ENCODE measurements at places on chromosomes 12 and 14. TPM values are rescaled to one million over a fixed set of nuclear protein-coding genes. Genes with fewer than 3 reads are reported as not detected.

- peaks cover 27% of the 10 kb centered on the region for H3K27me3 ChIP-seq
- no peak overlapping the region for H3K4me3 ChIP-seq
- no peaks in the 10 kb centered on the region for H3K4me1 ChIP-seq
- DNase-seq = no peak
- H3K27ac ChIP-seq = no peak overlapping the region
- no peaks in the 10 kb centered on the region for H3K36me3 ChIP-seq
Measured at GRCh38 chr14:22801716-22802115, 13.5 kb downstream of the SLC7A7 start.

- H3K4me1 ChIP-seq = no peaks in the 10 kb centered on the region
- no peaks in the 10 kb centered on the region for H3K36me3 ChIP-seq
- no peak overlapping the region for H3K27ac ChIP-seq
Measured at GRCh38 chr12:81377771-81378170, 299.9 kb downstream of the ACSS3 start.

- H3K4me3 ChIP-seq = no peak overlapping the region
- H3K36me3 ChIP-seq = peaks cover 16% of the 10 kb centered on the region
- H3K27ac ChIP-seq = no peak overlapping the region
- no peaks in the 10 kb centered on the region for H3K27me3 ChIP-seq
- H3K4me1 ChIP-seq = no peaks in the 10 kb centered on the region
Measured at GRCh38 chr12:91811481-91812287, 334.0 kb downstream of the BTG1 start.

GRCh38 chr12:90280033-90280432 is 571.4 kb upstream of the ATP2B1 start:
- H3K27ac ChIP-seq = no peak overlapping the region
- H3K36me3 ChIP-seq = peaks cover 3% of the 10 kb centered on the region
- no peaks in the 10 kb centered on the region for H3K4me1 ChIP-seq
- no peak for DNase-seq
- H3K4me3 ChIP-seq = no peak overlapping the region

DNA sequence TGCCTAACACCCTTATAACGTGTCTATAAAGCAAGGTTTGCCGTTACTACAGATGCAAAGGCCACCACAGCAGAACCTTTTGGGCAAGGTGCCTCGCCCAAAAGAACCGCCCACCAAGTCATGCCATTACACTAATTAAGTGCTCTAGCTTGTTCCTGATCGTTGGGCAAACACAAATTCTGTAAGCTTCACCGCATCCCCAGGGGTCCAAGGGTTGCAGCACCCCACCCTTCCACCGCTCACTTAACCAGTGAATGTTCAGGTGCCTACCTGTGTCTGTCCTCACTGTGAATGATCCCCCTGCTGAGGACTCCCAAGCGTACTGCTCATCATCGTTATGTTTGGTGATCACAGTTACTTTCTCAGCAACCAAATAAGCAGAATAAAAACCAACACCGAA is 1.4 kb downstream of the HSP90AA1 start:
- peaks cover 48% of the 10 kb centered on the region for H3K36me3 ChIP-seq
- no peaks in the 10 kb centered on the region for H3K27me3 ChIP-seq
- peak overlapping the region; percentile 99 for H3K27ac ChIP-seq
- peak overlapping the region; percentile 93 for H3K4me3 ChIP-seq

- no peak for DNase-seq
- H3K27me3 ChIP-seq = no peaks in the 10 kb centered on the region
- H3K4me3 ChIP-seq = no peak overlapping the region
- no peaks in the 10 kb centered on the region for H3K36me3 ChIP-seq
Measured at GRCh38 chr12:90099288-90099687, 390.6 kb upstream of the ATP2B1 start.

DNA sequence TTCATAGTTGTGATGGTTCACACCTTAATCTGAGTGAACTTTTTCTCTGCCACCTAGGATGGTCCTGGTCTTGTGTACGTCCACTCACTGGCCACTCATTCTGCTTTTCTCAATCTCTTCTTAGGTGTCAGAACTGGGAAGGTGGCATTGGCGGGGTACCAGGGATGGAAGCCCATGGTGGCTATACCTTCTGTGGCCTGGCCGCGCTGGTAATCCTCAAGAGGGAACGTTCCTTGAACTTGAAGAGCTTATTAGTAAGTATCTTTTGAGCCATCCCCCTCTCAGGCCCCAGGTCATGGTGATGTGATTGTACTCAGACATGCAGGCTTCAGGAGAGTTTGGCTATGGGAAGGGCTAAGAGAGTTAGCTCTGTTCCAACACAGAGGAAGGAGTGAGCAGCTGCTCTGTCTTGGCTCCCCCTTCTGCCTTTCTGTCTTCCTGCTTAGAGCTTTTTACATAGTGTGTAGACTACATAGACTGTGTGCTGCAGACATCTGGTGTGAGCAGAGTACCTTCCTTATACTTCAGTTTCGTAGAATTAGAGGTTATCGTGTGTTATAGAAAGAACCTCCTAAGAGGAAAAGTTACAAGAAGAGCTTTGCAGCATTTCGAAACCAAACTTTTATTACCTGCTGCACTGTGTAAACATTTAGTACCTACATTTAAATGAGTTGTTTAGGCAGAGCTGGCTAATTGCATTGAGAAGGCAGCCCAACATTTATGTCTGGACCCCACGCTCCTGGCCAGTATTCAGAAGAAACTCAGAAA is 54.2 kb downstream of the FNTB start:
- H3K27me3 ChIP-seq = no peaks in the 10 kb centered on the region
- H3K4me3 ChIP-seq = no peak overlapping the region
- no peaks in the 10 kb centered on the region for H3K4me1 ChIP-seq
- DNase-seq = no peak

DNA sequence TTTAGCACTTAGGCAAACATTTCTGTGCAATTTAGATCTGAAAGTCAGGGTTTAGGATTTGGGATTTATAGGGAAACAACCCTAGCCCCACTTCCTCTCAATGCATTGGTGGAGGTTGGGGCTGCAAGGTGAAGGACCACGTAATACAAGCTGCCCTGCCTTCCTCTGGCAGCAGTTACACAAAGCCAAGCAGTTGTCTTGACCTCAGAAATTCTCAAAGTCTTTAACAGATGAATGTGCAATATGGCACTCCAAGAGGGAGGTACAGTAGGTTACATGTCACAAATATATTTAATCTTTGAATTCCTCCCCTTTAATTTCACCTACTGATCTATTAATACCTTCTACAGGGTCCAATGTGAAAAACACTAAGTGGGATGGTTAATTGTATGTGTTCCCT is 23.9 kb downstream of the IFNG-AS1 start:
- no peaks in the 10 kb centered on the region for H3K27me3 ChIP-seq
- no peak for DNase-seq
- no peak overlapping the region for H3K27ac ChIP-seq
- H3K36me3 ChIP-seq = no peaks in the 10 kb centered on the region
- H3K4me3 ChIP-seq = no peak overlapping the region
- peaks cover 11% of the 10 kb centered on the region for H3K4me1 ChIP-seq

DNA sequence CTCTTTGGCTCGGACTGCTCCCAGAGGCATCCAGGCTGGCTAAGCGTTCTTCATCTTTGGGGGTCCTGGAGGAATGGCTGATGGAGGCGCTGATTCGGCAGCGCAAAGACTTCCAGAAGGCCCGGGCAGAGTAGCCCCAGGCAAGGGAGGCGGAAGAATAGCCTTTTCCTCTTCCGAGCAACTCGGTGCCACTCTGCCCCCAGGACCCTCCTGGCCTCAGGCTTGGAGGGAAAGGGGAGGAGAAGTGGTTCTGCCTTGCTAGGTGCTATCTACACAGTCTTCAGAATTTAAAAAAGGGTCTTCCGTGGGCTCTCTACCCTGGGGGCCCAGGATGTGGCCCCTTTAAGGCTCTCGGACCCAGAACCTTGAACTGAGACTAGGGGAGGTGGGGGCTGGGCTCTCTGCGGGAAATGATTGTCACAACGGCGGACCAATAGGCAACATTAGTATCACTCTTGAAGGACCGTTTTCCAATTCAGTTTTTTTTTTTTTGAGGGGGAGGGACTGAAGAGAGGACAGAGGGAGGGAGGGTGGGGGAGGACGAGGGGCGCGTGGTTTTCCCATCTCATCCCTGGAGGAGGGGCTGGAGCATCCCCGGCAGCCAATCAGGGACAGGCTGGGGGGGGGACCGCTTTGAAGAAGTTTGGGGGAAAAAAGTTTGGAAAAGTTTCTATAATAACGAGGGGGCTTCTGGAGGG is at the start of gene NFATC4:
Gene NFATC4 (plus strand): TSS at position 671 of the 698 bp plus-strand sequence. CDS start 157 bp downstream, outside the sequence.
- H3K36me3 ChIP-seq = no peaks in the 10 kb centered on the region
- DNase-seq = peak; percentile 57
- peak within 1 kb of the TSS; percentile 97 for H3K27ac ChIP-seq
- H3K27me3 ChIP-seq = peaks cover 28% of the 10 kb centered on the region
- H3K4me1 ChIP-seq = peaks cover 27% of the 10 kb centered on the region
- H3K4me3 ChIP-seq = peak within 1 kb of the TSS; percentile 93

DNA sequence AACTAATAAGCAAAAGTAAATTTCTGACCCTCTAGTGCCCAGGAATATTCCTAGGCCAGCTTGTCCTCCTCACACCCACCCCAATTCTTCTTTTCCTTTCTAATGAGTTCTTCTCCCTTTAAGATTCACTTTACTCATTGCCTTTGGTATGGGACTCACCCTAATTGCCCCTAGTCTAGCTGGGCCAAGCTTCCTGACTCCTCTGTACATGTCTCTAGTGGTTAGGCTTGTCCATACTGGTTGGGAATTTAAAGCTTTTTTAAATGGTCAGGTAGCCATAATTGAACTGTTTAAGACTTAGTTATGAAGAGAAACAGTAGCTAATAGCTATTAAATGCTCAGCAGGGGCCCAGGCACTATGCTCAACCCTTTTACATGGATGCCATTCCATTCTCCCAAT is 248.2 kb downstream of the C12orf42 start:
- no peak overlapping the region for H3K27ac ChIP-seq
- H3K27me3 ChIP-seq = no peaks in the 10 kb centered on the region
- DNase-seq = no peak
- H3K36me3 ChIP-seq = peaks cover 2% of the 10 kb centered on the region
- H3K4me3 ChIP-seq = no peak overlapping the region
- no peaks in the 10 kb centered on the region for H3K4me1 ChIP-seq

DNA sequence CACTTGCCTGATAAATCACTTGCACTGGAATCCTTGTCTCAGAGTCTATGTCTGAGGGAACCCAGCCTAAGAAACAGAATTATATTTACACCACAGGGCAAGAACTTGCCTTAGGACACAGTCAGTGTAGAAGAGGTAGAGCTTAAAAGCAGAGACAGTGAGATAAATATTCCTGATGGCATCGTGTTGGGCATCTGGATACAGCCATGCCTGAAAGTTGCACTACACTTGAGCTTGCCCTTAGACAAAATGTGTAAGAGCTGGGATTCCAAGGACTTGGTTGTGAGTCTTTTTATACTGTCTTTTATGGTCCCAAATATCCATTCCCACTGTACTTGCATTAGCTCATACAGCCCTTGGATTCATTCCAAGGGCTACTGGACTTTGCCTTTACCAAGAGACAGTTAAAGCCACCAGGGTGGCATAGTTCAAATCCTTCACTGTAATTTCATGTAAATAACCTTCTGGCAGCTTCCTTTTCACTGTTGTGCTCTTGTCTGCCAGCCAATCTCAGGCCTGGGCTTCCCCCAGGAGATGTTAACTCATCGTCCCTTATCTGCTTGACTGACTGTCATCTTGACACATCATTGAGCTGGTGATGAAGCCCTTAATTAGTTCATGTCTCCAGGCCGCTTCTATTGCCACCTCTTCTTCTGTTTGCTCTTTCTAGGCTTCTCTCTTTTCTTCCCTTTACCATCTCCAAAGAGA is 577.9 kb upstream of the TBX3 start:
- DNase-seq = no peak
- H3K4me1 ChIP-seq = no peaks in the 10 kb centered on the region
- H3K27me3 ChIP-seq = peaks cover 2% of the 10 kb centered on the region
- no peaks in the 10 kb centered on the region for H3K36me3 ChIP-seq

DNA sequence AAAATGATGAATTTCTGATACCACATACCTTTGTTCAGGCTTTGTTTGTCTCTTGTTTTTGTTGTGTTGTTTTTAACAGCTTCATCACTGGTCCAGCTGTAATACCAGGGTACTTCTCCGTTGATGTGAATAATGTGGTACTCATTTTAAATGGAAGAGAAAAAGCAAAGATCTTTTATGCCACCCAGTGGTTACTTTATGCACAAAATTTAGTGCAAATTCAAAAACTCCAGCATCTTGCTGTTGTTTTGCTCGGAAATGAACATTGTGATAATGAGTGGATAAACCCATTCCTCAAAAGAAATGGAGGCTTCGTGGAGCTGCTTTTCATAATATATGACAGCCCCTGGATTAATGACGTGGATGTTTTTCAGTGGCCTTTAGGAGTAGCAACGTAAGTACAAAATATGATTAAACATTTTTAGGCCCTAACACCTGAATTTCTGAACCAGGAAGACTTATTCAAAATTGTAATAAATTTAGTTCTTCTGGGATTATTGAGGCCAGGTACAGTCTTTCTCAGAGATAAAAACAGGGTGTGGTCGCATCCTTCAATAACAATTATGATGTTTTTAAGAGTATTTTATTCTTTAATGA is 22.4 kb downstream of the RXYLT1 start:
- H3K4me1 ChIP-seq = no peaks in the 10 kb centered on the region
- H3K27ac ChIP-seq = no peak overlapping the region
- DNase-seq = no peak
- no peaks in the 10 kb centered on the region for H3K27me3 ChIP-seq
- H3K4me3 ChIP-seq = no peak overlapping the region
- H3K36me3 ChIP-seq = peaks cover 3% of the 10 kb centered on the region

- H3K4me1 ChIP-seq = no peaks in the 10 kb centered on the region
- no peak overlapping the region for H3K27ac ChIP-seq
- H3K4me3 ChIP-seq = no peak overlapping the region
- DNase-seq = no peak
- peaks cover 60% of the 10 kb centered on the region for H3K27me3 ChIP-seq
Measured at GRCh38 chr12:109010259-109010658, 10.6 kb downstream of the SVOP start.

DNA sequence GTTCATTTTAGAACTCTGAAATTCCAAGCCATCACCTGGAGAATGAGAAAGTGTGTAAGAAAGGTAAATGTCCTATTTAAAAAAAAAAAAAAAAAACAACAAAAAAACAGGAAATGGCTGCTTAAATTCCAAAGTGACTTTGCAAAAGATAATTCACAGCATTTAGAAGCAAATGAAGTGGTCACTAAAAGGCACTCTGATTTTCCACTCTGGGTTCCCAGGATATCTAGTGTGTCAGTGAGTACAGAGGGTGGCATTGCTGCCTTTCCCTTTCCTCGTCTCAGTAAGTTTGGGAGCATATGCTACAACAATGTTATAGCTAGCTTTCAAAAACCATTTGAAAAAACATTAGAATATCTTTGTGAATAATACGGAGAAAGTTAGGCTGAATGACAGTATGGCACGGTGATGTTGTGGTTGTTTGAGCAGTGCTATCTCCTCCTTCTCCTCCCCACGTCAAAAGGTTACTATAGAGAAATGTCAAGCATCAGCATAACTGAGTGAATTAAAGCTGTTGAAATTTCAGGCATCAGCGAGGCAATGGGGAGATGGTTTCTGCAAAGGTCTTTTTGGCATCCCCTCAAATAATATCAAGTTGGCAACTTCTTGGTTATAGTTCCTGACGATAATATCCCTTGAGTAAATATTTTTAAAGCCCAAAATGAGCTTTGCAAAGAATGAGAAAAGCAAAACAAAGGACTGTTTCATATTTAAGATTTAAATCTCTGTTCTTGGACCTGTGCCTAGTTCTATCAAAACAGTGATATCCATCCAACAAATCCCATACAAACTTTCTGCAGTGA is 164.5 kb upstream of the E2F7 start:
- H3K36me3 ChIP-seq = no peaks in the 10 kb centered on the region
- no peak overlapping the region for H3K4me3 ChIP-seq
- H3K27ac ChIP-seq = no peak overlapping the region
- no peak for DNase-seq

GRCh38 chr12:3222979-3223378 is 145.8 kb downstream of the TSPAN9 start:
- no peak for DNase-seq
- no peaks in the 10 kb centered on the region for H3K36me3 ChIP-seq
- peaks cover 30% of the 10 kb centered on the region for H3K4me1 ChIP-seq
- no peak overlapping the region for H3K4me3 ChIP-seq
- H3K27me3 ChIP-seq = no peaks in the 10 kb centered on the region

The IL22 gene
- total RNA-seq = not detected

The CTSG gene
- not detected for total RNA-seq

The POTEM gene
- not detected for total RNA-seq

The RD3L gene
- total RNA-seq = not detected

All from neural crest cell (in vitro differentiated cells).